ENCODE measurements at places on chromosomes 1 and 21.

GRCh38 chr1:29282924-29283803 lies 46.8 kb downstream of the PTPRU start:
- DNase-seq = peak; percentile 96

DNA sequence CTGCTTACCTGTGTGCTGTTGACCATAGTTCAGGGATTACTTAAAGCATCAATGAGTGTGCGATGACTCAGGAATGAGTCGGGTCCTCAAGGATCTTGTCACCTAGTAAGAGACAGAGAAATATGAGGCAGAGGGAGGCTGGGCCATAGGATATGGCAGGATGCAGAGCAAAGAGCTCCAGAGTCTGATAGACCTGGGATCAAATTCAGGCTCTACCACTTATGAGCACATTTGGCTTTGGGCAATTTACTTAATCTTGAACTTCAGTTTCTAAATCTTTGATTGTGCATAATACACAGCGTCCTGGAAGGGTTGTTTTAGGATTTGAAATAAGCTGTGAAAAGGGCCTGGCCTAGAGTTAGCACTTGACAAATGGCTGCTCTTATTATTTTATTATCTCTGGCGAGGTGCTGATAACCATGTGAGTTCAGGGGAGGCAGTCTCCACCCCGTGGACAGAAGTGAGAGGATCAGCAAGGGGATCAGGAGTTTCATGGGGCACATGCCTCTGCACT lies 94.5 kb downstream of the ROR1 start:
- DNase-seq = no peak

DNA sequence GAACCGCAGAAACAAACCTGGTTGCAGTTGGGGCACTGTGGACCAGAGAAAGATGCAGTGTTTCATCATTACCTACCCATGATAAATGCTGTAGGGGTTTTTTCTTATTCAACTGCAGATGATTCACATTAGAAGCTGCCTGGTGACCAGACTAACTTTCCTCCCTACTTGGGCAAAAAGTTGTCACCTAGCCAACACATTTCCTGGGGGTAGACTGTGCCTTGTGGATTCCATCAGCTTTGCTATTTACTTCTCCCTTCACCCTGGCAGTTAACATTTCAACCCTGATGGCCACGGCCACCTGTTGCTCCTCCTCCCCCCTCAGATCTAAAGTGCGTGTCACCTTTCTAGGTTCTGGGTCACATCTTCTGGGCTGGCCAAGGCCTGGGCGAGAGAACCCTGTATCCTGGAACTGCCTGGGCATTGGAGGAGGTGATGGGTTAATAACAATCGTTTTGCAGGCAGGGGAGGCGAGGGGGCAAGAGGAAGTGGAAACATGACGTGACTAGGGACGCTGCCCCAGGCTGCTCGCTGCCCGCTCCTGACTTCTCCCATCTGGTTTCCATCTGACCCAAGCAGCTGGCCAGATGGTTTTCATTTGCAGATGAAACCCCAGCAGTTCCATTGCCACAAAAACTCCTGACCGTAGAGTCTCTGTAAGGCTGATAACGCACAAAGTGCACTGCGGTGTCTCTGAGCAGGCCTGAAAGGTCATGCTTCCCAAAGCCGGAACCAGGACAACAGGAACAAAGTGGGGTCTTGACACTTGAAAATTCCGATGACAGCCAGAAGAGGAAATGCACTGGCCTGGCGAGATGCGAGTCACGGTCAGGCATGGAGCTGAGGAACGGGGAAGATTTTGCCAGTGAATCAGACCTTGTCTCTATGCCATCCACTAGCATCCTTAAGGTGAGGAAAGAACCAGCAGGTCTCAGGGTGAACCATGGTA lies 36.6 kb downstream of the CAPZB start:
- DNase-seq = no peak

DNA sequence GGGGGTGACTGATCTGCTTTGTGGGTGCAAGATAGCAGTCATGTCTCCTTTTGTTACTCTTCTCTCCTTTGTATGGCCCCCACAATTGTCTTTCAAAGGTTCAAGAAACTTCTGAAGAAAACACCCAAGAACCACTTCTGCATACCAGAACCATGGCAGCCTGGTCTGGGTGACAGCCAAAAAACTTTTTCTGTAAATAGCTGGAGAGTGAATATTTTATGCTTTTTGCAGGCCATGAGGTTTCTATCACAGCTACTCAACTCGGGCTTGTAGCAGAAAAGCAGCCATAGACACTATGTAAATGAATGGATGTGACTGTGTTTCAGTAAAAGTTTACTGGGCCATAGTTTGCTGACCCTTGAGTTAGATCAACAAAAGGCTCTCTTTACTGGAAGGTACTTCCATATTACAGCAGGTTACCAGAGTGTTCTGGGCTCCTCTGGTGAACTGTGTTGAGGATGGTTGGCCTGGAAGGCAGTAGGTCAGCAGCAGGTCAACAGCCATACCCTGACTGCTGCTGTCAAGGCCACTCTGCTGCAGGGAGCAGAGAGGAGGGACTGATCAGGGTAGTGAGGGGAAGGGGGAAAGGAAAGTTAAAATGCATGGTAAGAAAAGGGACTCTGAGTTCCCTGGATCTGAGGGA lies 116.4 kb downstream of the GDAP2 start:
- no peak for DNase-seq

DNA sequence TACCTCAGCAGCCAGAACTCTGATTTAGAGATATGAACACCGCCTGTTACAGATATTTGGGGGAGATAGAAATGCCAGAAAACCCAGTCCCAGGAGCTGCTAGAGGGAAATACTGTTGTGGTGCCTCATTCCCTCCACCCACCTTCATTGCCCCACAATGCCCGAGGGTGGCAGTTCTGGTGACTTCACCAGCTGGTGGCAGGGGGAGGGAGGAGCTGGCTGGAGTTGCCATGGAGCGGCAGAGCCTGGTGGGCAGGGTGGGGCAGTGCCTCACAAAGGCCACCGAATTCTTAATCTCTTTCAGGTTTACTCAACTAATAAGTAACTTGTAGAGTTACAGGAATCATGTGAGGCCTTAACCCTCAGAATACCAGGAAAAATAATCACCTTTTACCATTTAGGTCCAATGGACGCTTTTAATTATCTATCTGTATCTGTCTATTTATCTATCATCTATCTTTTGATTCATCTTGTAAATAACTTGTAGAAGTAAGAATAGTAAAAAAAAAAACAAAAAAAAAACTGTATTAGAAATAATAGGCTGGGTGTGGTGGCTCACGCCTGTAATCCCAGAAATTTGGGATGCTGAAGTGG lies 11.7 kb upstream of the S100A11 start:
- peak; percentile 18 for DNase-seq

- DNase-seq = no peak
Observed at GRCh38 chr1:186183219-186183618, 191.8 kb downstream of the TPR start.

DNA sequence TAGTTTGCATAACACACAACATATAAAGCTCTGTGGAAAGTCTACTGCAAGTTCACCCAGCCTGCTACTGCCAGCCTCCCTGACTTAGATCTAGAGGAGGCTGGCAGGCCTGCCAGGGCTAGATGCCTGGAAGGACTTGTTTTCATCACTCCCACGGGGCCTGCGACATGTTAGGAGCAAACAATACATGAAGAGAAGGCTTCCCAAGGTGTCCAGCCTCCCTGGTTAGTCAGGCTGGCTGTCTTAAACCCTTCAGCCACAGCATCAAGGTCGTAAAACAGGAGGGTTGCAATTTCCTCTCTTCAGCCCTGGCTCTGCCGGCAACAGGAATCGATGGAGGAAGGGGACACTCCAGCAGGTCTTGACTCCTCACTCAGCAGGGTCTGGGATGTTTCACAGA lies 104.5 kb downstream of the NGF start:
- no peak for DNase-seq

- DNase-seq = peak; percentile 57
Observed at GRCh38 chr1:226309398-226310244, 657 bp upstream of the LIN9 start.

DNA sequence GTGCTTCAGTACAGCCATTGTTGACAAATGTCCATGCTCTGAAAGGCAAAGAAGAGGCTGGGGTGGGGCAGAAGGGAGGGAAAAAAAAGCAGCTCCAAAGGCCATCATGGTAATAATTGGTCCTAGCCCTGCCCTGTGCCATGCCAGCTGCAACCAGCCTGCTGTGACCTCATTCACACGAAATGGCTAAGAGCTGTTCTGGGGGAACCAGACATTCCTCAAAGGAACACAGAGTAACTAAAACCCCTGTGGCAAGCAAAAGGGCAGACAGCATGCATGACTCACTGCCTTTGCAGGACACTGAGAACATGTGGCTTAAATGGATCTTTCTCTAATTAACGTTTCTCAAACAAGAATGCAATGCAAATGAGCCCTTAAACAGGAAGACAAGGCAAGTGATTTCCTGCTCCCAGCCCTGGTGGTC lies 42.3 kb downstream of the STYXL2 start:
- DNase-seq = peak; percentile 47

DNA sequence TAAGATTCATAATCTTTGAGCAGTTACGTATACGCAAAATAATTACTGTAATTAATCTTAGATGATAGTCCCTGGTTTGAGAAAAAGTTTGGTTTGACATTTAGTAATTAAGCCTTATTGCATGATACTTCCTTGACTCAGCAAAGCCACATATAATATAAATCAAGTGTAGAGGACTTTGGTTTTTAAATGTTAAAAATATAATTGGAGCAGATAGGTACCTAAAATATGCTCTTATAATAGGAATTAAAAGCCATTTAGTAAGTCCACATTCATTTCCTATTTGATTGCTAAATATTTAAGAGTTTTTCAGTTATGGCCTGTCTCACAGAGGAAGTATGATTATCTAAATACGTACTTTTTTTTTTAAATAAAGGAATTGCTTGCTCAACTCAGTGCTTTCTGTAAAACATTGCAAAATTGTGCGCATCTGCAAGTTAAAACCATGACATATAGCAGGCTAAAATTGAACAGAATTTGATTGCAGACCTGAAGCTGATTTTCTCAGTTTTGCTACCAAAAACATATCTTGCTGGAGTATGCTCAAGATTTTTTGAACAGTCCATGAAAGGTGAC lies 20.4 kb downstream of the RPE65 start:
- DNase-seq = no peak

DNA sequence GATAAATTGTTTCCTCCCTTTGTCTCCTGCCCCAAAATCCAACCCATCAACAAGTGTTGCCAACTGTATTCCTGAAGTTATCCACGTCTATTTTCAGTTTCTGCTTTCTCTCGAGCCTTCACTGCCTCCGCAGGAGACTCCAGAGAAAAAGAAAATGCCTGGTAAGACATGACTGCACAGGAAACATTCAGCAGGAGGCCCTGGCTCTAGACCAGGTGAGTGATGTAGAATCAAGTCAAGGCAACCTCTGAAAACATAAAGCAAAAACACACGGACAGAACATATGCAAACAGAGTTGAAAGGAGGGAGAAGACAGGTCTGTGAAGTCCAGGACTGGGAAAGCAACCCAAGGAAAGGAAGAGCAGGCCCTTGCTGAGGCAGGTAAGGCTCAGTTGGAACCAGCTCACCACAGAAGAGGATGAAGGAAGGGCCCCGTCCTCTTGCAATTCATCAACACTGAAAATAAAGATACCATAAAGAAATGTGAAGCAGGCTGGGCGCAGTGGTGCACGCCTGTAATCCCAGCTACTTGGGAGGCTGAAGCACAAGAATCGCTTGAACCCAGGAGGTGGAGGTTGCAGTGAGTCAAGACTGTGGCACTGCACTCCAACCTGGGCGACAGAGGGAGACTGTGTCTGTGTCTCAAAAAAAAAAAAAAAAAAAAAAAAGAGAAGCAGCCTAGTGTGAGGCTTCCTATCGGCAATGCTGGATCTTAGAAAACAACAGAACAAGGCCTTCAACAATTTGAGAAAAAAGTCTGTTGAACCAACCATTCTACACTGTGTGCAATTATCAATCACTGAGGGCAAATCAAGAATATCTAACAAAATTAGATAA lies 8.8 kb downstream of the NOL9 start:
- DNase-seq = no peak

DNA sequence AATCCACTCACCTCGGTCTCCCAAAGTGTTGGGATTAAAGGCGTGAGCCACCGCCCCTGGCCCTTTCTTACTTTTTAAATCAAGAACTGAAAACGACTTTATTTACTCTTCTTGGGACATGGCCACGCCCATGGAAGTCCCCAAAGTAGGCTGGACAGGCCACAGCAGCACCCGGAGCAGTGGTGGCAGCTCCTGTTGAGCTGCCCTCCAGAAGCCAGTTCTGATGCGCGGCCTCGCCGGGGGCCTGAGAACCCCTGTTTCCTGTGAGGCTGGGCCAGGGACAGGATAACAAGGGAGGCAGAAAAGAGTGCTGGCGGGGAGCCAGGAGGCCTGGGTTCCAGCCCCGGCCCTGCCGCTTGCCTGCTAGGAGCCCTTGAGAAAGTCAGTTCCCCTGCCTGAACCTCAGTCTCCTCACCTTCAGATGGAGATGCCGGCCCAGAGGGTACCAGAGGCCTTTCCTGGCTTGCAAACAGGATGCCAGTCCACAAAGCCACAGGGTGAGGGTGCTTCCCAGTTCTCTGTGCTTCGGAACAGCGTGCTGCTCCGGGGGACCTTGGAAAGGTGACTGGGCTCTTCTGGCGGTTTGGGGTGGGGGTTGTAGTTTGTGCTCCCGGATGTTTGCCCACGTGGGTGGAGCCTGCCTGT lies 59.4 kb downstream of the RUNX3 start:
- DNase-seq = no peak

DNA sequence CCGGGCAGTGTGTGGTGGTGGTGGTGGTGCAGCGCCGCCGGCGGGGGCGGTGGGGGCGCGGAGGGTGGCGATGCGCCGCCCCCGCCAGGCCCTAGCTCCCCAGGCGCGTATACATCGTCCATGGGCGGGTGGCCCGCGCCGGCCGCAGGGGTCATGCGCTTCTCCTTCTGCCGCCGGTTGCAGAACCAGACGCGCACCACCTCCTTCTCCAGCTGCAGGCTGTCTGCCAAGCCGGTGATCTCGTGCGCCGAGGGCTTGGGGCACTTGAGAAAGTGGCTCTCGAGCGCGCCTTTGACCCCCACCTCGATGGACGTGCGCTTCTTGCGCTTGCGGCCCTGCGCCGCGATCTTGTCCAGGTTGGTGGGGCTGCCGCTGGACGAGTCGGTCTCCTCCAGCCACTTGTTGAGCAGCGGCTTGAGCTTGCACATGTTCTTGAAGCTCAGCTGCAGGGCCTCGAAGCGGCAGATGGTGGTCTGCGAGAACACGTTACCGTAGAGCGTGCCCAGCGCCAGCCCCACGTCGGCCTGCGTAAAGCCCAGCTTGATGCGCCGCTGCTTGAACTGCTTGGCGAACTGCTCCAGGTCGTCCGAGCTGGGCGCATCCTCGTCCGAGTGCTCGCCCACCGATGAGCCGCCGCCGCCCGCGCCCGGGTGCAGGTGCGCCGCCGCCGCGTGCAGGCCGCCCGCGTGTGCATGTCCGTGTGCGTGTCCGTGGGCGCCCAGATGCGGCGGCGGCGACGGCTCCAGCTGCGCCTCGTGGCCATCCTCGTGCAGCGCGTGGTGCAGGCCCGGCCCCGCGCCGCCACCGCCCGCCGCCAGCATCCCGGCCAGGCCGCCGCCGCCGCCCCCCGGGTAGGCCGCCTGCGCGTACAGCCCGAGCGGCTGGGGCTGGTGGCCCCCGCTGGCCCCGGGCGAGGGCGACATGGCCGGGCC lies 926 bp downstream of the POU3F1 start:
- DNase-seq = peak; percentile 71

DNA sequence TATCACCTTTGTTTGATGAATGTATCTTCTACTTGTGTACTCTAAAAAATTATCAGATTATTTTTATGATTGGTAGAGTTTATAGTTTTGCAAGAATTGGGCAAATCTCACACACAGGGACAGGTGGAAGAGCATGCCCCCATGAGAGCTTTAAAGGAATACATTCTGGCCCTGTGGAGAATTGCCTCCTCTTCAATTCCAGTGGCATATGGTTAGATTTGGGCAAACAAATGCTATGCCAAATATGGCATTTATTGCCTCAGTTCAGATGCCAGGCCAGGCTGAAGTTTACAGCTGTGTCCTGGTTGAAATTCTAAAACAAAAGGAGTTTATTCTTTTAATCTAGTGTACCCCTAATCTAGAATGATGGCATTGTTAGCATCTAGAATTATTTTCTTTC lies 162.4 kb upstream of the CACYBP start:
- no peak for DNase-seq
